ENCODE measurements at places on chromosomes 12 and 14. TPM values are rescaled to one million over a fixed set of nuclear protein-coding genes. Genes with fewer than 3 reads are reported as not detected.

DNA sequence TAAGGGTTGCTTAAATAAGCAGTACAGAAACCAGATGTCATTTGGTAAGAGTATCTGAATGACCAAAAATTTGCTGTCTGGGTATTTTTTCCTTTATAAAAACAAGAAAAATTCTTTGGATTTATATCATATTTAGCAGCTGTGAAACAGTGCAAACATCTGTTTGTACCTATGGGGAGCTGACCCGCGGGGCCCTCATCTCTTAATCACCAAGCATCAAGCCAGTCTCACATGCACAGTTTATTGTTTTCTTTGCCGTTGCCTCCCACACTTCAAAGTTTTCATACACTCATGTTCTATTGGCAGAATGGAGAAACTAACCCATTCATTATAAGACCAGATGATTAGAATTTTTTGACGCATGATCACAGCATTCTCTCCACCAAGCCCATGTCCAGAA is 142.2 kb downstream of the BMP4 start:
- peak; percentile 41 for DNase-seq

- peak; percentile 11 for DNase-seq
Observed at GRCh38 chr12:62522984-62523383, 56.4 kb downstream of the MON2 start.

- DNase-seq = no peak
Observed at GRCh38 chr14:100088226-100088625, 23.0 kb downstream of the EVL start.

- no peak for DNase-seq
Observed at GRCh38 chr12:123445388-123446332, 9.2 kb upstream of the RILPL2 start.

DNA sequence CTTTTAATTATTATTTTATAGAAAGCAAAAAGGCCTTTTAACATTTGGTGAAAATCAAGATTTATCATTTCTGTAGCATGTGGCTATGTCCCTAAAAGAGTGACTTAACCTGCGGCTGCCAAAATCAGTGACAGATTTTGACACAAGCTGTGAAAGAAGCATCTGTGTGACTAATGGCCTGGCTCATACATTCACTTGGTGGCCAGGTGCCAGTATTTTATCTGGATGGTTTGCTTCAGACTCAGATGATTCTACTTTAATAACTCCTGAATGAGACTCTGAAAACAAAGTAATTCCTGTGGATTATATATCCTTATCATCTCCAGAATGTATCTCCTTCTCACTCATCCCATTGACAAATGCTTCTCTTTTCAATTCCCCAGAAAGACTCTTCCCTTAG is 103.0 kb downstream of the FSCB start:
- no peak for DNase-seq

GRCh38 chr14:102159841-102160240 is 20.1 kb downstream of the WDR20 start:
- no peak for DNase-seq

GRCh38 chr14:68734231-68734732 is 58.6 kb downstream of the ZFP36L1 start:
- DNase-seq = no peak

GRCh38 chr14:76126076-76126475 is 25.6 kb upstream of the GPATCH2L start:
- DNase-seq = no peak

GRCh38 chr12:52614381-52615207 is 3.8 kb downstream of the KRT73 start:
- DNase-seq = no peak

- no peak for DNase-seq
Observed at GRCh38 chr14:68908201-68908600, 70.9 kb downstream of the ACTN1 start.

GRCh38 chr12:43332977-43333640 is 218.9 kb downstream of the ADAMTS20 start:
- peak; percentile 74 for DNase-seq

DNA sequence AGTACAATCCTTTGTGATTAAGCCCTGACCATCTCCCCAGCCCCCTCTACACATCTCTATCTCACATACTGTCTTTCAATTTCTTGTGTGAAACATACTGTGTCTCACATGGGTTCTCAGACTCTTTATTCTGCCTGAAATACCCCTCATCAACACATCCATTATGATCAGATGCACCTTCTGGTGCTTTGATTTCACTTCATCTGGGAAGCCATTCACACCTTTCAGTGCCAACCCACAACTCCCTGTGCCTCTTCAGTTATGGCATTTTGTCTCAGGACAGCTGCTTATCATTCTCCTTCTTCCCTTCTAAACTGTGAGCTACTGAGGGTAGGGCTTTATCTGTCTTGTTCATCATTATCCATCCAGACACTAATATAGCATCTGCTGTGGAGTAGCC is 58.8 kb downstream of the CKB start:
- no peak for DNase-seq

DNA sequence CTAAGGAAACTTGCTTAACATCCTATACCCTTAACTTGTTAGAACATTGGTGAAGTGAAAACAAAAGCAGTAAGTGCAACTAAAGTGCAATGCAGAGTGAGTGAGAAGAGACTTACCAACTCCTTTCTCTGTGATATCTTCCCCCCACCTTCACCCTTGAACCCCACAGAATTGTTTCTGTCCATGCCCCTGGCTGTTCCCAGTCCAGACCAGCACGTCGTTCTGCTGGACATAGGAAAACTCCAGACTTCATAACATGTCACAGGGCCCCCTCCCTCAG is 91.9 kb downstream of the DAD1 start:
- DNase-seq = no peak

- DNase-seq = peak; percentile 48
Observed at GRCh38 chr12:11746024-11746771, 96.7 kb downstream of the ETV6 start.

GRCh38 chr12:64997858-64998257 is 123.2 kb downstream of the WIF1 start:
- no peak for DNase-seq

- peak; percentile 54 for DNase-seq
Observed at GRCh38 chr12:94980577-94980976, 22.9 kb downstream of the NDUFA12 start.

GRCh38 chr12:4535871-4536270 is 2.8 kb upstream of the RAD51AP1 start:
- no peak for DNase-seq

Gene FOXA1
- 0.13 TPM for total RNA-seq

Gene GMPR2
- total RNA-seq = 87.8 TPM

Gene PPP1R36
- total RNA-seq = 1.1 TPM

Gene NRIP2
- not detected for total RNA-seq

Gene TMEM63C
- total RNA-seq = not detected

Gene NGB
- not detected for total RNA-seq

Gene MAP1LC3B2
- total RNA-seq = not detected

Gene SMOC1
- 0.06 TPM for total RNA-seq

Gene RFX4
- total RNA-seq = not detected

Gene FGF23
- not detected for total RNA-seq

Gene NAV3
- 53.3 TPM for total RNA-seq

Data from LHCN-M2 (cell line).